ENCODE measurements at places on chromosomes 1 and 21. TPM values are rescaled to one million over a fixed set of nuclear protein-coding genes. Genes with fewer than 3 reads are reported as not detected.

The HAX1 gene
- total RNA-seq = 96.8 TPM

The SPATA45 gene
- total RNA-seq = not detected

The SPRR1B gene
- total RNA-seq = not detected

The PYGO2 gene
- 23.3 TPM for total RNA-seq

The SLAMF9 gene
- 0.41 TPM for total RNA-seq

All from A549 treated with DMSO at 1 μM for 4 hours (cell line).